ENCODE measurements at places on chromosomes 7 and 10.

GRCh38 chr7:6168477-6168868 lies 104.0 kb downstream of the CYTH3 start:
- no peak for DNase-seq

GRCh38 chr10:7886056-7886455 lies 67.8 kb downstream of the TAF3 start:
- DNase-seq = no peak

DNA sequence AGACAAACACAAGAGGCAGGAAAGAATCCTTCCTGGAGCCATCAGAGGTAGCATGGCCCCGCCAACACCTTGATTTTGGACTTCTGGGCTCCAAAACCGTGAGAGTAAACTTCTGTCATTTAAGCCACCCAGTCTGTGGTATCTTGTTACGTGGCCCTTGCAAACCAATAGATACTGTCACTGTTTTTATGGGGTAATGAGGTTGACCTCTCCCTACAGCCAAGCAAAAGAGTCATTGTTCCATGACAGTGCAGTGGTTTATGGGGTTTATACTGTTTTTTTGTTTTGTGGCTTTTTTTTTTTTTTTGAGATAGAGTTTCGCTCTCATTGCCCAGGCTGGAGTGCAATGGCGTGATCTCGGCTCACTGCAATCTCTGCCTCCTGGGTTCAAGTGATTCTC lies 32.8 kb downstream of the KIAA1549 start:
- DNase-seq = no peak

GRCh38 chr7:103811997-103812396 lies 177.5 kb downstream of the RELN start:
- no peak for DNase-seq

DNA sequence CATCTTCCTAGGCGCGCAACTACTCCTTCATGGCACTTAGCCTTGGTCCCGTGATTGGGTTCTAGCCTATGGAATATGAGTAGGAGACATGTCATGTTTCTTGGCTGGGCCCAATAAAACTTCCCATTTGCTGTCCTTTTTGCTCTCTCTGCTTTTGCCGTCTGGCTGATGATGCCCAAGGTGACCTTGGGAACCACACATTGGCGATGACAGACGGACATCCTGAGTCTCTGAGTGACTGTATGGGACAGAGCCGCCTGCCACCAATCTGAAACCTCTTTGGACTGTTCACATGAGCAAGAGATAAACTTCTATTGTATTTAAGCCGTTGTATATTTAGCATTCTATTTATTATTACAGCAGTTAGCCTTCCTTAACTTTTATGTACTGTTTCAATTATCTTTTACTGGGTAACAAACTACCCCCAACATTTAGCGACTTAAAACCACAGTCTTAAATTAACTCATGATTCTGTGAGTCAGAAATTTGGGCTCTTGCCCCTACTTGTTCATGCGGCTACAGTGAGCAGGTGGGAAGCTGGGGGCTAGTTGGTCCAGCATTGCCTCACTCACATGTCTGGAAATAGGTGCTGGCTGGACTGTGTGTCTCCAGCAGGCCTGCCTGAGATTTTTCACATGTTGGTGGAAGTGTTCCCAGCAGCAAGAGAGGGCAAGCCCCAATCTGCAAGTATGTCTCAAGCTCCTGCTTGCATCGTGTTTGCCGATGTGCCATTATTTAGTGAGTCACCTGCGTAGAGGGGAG lies 71.7 kb downstream of the NOD1 start:
- DNase-seq = no peak

- DNase-seq = no peak
Measured at GRCh38 chr10:104903433-104903832, 262.3 kb downstream of the SORCS3 start.

- DNase-seq = no peak
Measured at GRCh38 chr7:50358041-50358705, 53.7 kb downstream of the IKZF1 start.

Measured in caudate nucleus (tissue), 63 donors.